Heart left ventricle (tissue), 16 donors: ENCODE measurements at places on chromosomes 7 and 10. TPM values are rescaled to one million over a fixed set of nuclear protein-coding genes. Genes with fewer than 3 reads are reported as not detected.

GRCh38 chr10:178723-179122, 43.5 kb downstream of the ZMYND11 start:
- no peak overlapping the region for H3K27ac ChIP-seq
- H3K27me3 ChIP-seq: no peaks in the 10 kb centered on the region
- H3K4me1 ChIP-seq: no peaks in the 10 kb centered on the region
- H3K4me3 ChIP-seq: no peak overlapping the region
- no peak for DNase-seq
- H3K36me3 ChIP-seq: no peaks in the 10 kb centered on the region

Gene SHH
- not detected for total RNA-seq

- DNase-seq: no peak
- no peak overlapping the region for H3K27ac ChIP-seq
- no peak overlapping the region for H3K4me3 ChIP-seq
- no peaks in the 10 kb centered on the region for H3K4me1 ChIP-seq
Observed at GRCh38 chr10:94240901-94241300, 121.8 kb downstream of the NOC3L start.

Gene CALML5
- total RNA-seq: not detected
